ENCODE measurements at places on chromosomes 6 and 20.
A peak's percentile ranks its signal among the peaks of the same experiment; 100 is the strongest.

DNA sequence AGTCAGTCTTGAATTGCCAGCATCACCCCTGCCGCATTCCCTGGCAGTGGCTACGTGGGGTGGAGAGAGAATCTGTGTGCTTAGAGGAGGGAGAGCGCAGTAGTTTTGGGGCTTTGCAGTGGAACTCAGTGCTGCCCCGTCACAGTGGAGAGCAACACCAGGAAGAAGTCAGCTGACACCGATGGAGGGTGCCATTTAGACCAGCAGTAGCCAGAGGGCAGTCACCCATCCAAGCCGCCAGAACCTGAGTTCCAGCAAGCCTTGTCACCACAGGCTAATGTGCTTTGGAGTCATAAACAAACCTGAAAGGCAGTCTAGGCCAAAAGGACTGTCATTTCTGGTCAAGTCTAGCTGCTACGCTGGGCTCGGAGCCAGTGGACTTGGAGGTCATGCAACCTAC, 22.0 kb upstream of the PERP start:
- no peak for DNase-seq

DNA sequence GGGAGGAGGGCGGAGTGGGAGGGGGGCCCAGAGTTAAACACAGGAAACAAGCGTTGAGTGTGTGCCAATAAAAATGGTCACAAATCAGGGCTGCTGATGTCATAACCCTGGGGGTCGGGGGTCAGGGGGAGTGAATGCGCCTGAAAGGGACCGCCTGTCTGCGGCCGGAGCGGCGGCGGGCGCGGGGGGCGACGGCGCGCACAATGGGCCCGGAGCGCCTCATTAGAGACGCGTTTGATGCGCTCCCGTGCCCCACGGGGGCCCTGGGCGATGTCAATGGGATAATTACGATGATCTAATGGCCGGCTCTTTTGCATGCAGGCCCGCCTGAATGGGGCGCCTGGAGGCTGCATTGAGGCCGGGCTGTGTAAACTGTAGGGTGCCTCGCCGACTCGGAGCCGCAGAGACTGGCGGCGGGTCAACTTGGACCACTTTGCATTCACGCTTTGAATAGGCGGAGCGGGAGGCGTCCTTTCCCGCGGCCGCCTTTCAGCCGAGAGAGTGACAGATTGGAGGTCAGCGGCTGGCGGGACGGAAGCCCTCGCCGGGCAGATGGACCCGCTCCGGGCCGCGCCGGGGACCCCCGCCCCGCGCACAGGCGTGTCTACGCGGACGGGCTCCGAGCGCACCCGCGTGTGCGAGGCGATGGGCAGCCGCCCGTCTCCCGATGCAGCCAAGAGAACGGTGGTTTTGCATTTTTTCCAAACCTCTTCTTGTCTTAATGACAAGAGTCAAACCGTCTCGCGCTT, 296.1 kb downstream of the TFAP2C start:
- DNase-seq: no peak

GRCh38 chr6:18507018-18507415, 119.9 kb downstream of the RNF144B start:
- no peak for DNase-seq

DNA sequence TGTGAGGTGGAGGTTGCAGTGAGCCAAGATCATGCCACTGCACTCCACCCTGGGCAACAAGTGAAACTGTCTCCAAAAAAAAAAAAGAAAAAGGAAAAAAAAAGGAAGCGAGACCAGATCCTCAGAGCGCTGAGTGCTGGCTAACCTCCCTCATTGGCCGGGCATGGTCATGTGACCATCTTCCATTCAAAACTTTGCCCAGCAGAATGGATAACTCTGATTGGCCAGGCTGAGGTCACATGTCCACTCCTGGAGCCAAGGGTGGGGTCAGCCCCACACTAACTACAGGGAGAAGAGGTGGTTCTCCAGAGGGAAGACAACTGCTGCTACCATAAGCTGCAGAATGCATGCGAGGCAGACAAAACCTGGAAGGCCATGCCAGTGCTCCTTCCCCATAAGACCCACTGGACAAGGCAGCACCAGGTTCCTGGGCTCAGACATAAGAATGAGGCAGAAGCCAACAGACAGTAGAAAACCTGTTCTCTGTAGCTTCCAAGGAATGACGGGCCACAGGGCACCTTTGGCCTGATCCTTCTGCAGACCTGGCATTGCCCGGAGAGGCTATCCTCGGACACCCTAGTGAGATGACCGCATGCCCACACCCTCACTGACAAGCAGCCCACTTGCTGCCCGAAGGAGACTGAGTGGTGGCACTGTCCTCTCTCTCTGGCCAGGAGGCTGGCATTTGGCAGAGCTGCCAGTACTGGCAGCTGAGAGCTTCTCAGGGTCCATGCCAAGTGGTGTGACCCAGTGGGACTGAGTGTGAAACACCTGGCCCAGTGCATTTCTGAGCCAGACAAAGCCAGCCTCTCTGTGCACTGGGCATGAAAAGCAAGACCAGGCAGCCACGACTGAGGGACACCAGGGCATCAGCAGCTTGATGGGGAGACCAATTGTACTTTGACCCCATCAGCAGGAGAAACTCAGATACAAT, 311.9 kb upstream of the SULF2 start:
- peak; percentile 55 for DNase-seq

DNA sequence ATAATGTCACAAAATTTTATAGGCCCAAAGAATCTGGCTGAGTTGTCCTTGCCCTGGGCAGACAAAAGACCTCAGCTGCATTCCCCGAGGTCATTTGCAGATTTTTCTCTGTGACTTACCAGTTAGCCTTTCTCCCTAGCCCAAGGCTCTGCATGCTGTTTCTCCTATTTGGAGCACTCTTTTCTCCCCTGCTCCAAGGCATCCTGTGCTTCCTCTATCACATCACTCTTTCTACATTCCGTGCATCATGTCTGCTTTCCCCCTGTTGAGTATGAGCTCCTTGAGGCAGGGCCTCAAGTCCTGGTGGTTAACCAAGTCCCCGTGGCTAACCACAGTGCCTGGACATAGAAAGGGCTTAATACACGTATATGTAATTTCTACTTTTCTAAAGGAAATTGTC, 593 bp upstream of the GSTA3 start:
- DNase-seq: no peak

DNA sequence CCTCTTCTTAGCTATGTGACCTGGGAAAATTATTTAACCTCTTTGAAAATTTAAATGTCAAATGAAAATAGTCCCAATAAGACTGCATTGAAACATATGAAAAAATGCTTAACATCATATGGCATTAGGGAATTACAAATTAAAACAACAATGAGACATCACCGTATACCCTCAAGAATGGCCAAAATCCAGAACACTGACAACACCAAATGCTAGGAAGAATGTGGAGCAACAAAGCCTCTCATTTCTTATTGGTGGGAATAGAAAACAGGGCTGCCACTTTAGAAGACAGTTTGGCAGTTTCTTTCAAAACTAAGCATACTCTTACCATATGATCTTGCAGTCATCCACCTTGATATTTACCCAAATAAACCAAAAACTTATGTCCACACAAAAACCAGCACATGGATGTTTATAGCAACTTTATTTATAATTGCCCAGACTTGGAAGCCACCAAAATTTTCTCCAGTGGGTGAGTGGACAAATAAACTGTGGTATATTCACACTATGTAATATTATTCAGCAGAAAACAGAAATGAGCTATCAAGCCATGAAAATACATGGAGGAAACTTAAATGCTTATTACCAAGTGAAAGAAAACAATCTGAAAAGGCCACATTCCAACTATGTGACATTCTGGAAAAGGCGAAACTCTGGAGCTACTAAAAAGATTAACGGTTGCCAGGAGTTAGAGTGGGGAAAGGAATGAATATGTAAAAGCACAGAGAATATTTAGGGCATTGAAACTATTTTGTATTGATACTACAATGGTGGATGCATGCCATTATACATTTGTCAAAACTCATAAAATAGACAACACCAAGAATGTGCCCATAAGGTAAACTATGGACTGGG, 459.9 kb downstream of the GRIK2 start:
- DNase-seq: no peak

- DNase-seq: peak; percentile 51
Measured at GRCh38 chr20:36251426-36251825, 15.1 kb downstream of the AAR2 start.

- peak; percentile 53 for DNase-seq
Measured at GRCh38 chr20:41078329-41078728, 49.7 kb downstream of the TOP1 start.

DNA sequence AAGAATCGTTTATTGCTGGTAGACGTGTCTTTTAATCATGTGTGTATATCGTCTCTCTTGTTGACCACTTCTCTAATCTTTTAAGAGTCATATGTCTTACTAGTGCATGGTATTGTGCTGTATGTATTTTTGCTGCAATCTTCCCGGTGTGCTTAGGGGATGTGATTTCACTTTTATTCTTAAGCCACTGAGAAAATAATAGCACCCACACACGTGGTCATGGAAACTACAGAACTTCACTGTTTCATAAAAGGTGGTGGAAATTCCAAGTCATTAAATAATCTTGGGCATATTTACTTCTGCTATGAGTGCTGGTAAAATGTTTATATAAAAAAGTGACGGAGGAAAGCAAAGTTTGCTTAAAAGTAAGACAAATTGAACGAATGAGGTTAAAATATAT, 3.0 kb upstream of the CDYL start:
- no peak for DNase-seq

DNA sequence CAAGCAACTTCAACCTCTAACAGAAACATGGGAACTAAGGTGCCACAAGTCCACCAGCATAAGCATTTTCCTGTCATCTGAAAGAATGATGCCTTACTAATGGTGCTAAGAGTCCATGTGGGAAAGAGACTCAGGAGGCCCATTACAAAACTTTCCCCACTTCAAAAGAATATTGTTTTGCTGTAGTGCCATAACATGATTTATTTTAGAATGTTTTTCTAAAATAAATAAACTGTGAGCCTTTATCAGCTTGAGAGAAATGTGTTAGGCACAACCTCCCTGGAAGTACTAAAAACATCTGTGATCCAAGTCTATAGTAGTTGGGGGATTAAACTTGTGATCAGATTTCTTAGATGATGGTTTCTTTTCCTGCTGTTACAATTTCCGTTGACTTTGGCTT, 330.1 kb upstream of the MAP3K7 start:
- DNase-seq: no peak

- DNase-seq: no peak
Measured at GRCh38 chr20:24995741-24996448, 3.3 kb upstream of the APMAP start.

DNA sequence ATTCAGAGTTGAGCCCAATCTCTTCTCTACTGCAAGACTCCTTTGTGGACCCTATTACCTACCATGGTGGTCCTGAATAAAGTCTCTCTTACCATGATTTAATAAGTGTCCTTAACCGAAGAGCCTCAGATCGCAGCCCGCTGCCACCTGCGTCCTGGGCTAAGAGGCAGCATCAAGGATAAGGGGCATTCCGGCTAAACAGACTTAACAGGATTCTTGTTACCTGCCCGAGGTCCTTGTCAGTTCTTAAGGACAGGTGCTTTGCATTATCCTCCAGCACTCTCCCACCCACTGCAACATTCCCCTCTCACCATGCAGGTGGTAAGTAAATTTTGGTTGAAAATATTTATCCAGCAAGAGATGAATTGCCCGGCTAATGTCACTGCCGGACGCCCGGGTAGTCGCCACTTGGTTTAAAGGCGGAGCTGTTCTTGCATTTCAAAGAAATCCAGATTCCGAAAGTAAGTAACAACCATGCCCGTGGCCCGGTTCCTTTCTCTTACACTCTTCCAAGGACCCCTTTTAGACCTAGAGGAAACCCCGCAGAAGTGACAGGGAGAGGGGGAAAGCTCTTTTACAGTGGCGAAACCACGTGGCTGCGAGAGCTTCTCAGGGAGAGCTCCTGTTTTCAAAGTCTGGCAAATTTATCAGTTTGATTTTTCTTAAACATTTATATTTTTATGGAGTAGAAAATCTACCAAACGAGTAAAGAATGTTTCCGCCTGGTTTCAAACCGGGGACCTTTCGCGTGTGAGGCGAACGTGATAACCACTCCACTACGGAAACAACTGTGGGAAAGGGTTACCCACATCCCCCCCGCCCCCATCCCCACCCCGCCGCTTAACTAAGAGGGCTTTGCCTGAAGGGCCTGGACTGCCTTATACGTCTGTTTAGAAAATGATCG, 41.9 kb upstream of the PRSS16 start:
- DNase-seq: no peak

- DNase-seq: no peak
Measured at GRCh38 chr6:41634657-41635056, 3.6 kb upstream of the MDFI start.

- DNase-seq: no peak
Measured at GRCh38 chr20:33183312-33183711, 15.4 kb downstream of the BPIFA2 start.

DNA sequence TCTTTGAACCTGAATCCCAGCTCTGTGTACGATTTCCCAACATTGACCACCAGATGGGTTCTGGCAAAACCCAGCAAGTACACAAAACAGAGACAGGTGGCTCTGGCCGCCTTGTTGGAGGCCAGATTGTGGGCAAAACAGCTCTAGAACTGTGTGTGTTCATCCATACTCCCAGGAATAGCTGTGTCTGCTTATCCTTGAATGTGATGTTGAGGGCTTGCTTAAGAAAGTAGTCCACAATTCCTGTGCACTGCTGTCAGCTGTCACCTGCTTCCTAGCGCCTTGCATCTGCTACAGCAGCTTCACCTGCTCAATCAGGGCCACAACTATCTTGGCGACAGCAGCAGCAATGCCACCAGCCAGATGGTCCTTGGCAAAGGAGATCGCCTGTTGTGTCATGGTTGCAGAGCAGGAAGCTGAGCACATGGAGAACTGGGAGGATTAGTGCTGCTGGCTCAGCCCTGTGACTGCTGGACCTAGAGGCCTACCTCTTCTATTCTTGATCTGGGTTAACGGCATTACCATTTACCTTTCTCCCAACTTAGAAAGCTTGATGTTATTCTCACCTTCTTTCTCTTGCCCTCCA, 3.7 kb upstream of the SMAP1 start:
- no peak for DNase-seq

- no peak for DNase-seq
Measured at GRCh38 chr20:40757087-40757486, 68.1 kb upstream of the MAFB start.

DNA sequence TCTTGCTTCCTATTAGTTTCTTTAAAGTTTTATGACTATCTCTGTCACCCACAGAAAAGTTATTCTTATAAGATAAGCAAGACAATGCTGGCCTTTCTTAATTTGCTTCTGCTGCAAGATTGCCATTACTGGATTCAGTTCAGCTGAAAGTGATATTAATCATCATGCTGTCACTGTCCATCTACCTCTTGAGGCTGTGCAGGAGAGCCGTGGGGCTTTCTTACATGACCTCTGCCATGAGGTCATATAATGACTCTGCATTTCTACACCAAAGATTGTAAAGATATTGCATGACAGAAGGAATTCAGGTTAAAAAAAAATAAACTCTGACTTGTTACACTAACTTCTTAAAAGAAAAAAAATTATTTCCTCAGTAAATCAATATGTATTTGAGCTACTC, 106.9 kb downstream of the TRDN start:
- peak; percentile 10 for DNase-seq

- no peak for DNase-seq
Measured at GRCh38 chr6:162773996-162774395, 46.2 kb downstream of the PACRG start.

- DNase-seq: no peak
Measured at GRCh38 chr20:34150306-34151000, 38.4 kb upstream of the EIF2S2 start.
